Epithelial cell of umbilical artery (primary cell): ENCODE measurements at places on chromosomes 7 and 10. TPM values are rescaled to one million over a fixed set of nuclear protein-coding genes. Genes with fewer than 3 reads are reported as not detected.

The TRIP6 gene
- 42.9 and 49.5 TPM in 2 replicates for total RNA-seq

The SEC23IP gene
- 17.6 and 26.0 TPM in 2 replicates for total RNA-seq

The XRCC2 gene
- 4.4 and 4.5 TPM in 2 replicates for total RNA-seq

The PRKAR2B gene
- total RNA-seq: 33.5 and 79.0 TPM in 2 replicates

The GNG11 gene
- total RNA-seq: 171 and 334 TPM in 2 replicates

The CPA2 gene
- total RNA-seq: not detected in 2 replicates

The TMEM270 gene
- not detected in 2 replicates for total RNA-seq

The NXPH1 gene
- total RNA-seq: not detected in 2 replicates

The ACSL5 gene
- 1.3 and 9.1 TPM in 2 replicates for total RNA-seq

The EN2 gene
- total RNA-seq: under 0.01 TPM in 1 of 2 replicates, not detected in the other

The SLC18A3 gene
- total RNA-seq: not detected in 2 replicates

The IFIT1B gene
- not detected in 2 replicates for total RNA-seq

The RBP4 gene
- total RNA-seq: not detected in 2 replicates

The POLR1F gene
- 28.6 and 36.9 TPM in 2 replicates for total RNA-seq
